A172 (cell line): ENCODE measurements at places on chromosomes 11 and 22.

GRCh38 chr11:20621679-20622078 lies 22.3 kb downstream of the SLC6A5 start:
- DNase-seq, result no peak

DNA sequence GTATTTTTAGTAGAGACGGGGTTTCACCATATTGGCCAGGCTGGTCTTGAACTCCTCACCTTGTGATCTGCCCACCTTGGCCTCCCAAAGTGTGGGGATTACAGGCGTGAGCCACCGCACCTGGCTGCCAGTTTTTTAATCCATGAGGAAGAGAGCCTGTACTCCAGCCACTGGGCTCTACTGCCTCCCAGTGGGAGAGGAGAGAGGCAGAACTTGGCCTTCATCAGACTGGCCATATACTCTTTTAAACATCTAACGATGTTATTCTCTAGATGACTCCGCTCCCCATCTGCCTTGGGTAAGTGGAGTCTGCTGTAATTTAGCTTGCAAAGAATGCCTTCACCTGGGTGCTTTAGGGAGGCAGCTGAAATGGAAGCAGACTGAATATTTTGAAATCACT lies 34.6 kb downstream of the SLC6A5 start:
- no peak for DNase-seq

GRCh38 chr11:58524232-58525036 lies 16.5 kb upstream of the OR5B21 start:
- peak; percentile 68 for DNase-seq

- no peak for DNase-seq
These were observed 251.5 kb upstream of the ISX start for GRCh38 chr22:34814260-34815025.

GRCh38 chr11:47616726-47617416 lies 22.7 kb upstream of the C1QTNF4 start:
- peak; percentile 43 for DNase-seq

- no peak for DNase-seq
These were observed 16.6 kb downstream of the GALNT18 start for GRCh38 chr11:11605181-11605580.

GRCh38 chr11:69397732-69398131 lies 83.7 kb upstream of the LINC01488 start:
- no peak for DNase-seq

DNA sequence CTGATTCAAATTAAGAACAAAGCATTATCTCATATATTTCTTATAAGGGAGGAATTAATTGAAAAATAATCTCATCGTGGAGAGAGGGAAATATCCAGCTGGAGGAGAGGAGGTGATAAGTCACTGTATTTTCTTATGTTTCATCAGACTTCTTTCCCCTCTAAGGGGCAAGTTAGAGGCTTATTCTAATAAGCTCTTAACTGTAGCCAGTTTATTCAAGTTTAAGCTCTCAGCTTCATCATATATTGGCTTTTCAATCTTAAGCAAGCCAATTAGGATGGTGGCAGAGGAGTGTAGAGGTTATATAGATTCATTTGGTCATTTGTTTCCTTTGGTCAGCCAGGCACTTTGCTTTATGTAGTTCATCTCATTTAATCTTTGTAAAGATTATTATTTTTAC lies 256.7 kb downstream of the GRM5 start:
- no peak for DNase-seq

DNA sequence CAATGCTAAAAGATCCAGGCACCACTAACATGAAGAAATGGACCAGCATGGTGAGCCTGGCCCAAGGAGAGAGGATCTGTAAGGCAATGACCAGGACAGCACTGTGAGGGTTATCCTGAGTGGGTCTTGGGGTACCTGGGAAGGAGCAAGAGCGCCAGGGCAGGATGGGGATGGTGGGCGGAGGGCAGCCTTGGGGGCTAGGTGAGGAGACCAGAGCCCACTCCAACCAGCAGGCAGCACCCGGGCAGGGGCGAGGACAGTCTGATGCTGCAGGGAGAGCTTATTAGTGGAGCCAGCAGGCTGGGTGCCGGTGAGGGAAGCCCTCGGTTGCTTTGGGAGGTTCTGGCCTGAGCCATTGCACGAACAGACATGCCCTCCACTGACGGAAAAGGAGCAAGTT lies 10.7 kb upstream of the NAP1L4 start:
- no peak for DNase-seq

GRCh38 chr22:49826603-49827270 lies 936 bp downstream of the BRD1 start:
- DNase-seq, result no peak

GRCh38 chr11:30583476-30584280 lies 2.5 kb downstream of the MPPED2 start:
- DNase-seq, result no peak

DNA sequence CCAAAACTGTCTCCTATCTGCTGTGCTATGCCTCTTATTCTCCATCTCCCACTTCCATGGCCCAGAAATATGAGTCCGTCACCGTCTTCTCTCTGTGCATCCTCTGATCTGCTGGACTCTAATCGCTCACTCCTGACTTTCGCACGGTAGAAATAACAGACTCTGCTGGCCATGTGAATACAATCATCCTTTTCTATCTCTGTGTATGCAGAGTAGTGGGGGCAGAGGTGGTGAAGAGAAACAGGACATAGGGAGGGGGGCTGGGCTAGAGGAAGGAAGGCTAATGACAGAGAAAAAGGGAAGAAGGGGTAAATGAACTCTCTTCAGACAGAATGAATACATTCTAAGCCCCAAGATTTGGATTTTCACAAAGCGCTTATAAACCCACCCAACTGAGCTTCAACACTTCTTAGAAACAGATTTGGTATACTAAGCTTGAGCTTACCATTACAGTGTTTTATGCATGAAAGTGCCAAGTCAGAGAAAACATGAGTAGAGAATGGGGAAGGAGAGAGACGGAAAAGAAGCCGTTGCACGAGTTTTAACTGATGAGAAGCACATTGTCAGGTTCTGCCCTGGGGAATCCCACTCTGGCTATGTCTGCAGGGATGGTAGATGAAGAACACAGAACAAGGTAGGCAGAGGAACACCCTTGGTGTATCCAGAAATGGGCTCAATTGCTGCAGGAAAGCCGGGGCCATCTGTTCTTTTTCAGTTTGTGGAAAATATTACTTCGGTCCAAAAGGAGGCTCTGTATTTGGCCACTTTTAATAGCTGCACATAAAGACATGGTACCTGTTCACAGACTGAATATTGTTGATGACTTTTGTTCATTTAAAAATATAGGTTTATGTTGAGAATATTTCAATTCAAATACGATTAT lies 324.7 kb downstream of the ETS1 start:
- no peak for DNase-seq

GRCh38 chr11:132343445-132344175 lies 973.2 kb downstream of the NTM start:
- DNase-seq, result no peak

DNA sequence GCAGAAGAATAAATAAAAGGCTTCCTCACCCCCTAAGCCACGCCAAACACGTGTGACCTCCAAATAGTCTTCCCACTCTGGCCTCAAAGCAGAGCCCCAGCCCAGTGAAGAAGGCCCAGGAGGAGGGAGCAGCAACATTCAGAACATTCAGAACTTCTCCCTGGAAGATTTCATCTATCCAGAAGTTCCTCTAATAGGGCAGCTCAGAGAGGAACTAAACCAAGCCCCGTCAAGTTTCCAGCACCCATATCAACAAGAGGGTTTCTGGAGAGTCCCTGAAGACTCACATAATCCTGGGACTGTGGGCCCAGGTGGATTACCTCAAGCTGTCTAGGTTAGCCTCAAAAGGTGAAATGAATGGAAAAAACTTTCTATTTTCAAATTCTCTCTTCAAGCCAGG lies 39.4 kb downstream of the PC start:
- DNase-seq, result no peak

GRCh38 chr11:7936615-7937014 lies 4.9 kb downstream of the OR10A3 start:
- no peak for DNase-seq

DNA sequence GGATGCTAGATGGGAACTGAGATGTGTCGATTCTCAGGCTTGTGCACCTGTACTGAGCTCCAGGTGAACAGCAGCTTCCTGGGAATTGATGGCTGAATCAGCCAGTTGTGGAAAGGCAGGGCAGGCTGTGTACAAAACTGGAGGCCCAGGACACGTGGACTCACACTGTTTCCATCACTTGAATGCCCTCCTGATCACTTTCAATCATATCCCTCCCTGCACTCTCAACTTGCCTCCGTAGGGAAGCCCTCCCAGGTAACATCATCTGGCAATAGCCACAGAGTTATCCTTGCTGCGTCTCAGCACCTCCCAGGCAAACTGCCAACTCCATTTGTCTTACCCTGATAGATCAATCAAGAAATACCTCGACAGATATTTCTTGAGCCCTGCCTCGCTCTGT lies 10.1 kb downstream of the FAM83F start:
- no peak for DNase-seq

GRCh38 chr11:45907911-45908370 lies 870 bp upstream of the FREY1 start:
- DNase-seq, result no peak

- no peak for DNase-seq
These were observed 20.3 kb upstream of the RRM1 start for GRCh38 chr11:4074266-4074665.

- DNase-seq, result no peak
These were observed 1495.0 kb downstream of the BRD1 start for GRCh38 chr22:48332438-48333322.

DNA sequence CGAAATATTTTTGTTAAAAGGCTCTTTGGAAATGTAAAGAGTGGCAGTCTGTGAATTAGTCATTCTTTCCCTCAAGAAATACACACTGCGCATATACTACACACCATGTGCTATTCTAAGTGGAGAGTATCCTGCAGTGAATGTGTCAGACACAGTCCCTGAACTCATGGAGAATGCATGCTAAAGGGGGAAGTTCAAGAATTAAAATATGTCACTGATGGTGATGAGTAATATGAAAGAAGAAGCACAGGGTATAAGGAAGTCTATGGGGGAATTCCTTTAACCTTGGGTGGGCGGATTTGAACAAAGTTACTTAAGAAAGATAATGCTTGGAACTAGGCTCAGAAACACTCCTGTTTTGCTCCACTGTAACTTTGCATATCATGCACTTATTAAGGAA lies 153.0 kb downstream of the LRRC4C start:
- no peak for DNase-seq

DNA sequence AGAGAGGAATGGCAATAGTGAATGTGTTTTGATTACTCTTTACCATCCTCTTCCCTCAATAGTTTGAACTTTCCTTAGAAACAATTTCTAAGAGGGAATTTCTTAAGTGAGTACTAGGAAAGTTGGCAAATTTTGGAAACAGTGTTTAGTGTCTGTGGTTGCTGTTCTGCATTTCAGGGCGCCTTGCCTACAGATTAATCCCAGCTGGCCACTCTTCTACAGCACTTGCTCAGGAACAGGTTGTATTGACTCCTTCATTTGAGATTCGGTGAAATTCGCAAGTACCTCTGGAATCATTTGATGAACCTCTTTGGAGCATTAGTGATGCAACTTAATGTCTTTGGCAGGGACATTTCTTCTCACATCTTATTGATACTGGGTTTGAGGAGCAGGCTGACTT lies 28.3 kb downstream of the JAM3 start:
- no peak for DNase-seq
